HL-60 (cell line): ENCODE measurements at places on chromosomes 7 and 10.

- DNase-seq = no peak
Observed at GRCh38 chr7:134686786-134687185, 40.1 kb downstream of the BPGM start.

DNA sequence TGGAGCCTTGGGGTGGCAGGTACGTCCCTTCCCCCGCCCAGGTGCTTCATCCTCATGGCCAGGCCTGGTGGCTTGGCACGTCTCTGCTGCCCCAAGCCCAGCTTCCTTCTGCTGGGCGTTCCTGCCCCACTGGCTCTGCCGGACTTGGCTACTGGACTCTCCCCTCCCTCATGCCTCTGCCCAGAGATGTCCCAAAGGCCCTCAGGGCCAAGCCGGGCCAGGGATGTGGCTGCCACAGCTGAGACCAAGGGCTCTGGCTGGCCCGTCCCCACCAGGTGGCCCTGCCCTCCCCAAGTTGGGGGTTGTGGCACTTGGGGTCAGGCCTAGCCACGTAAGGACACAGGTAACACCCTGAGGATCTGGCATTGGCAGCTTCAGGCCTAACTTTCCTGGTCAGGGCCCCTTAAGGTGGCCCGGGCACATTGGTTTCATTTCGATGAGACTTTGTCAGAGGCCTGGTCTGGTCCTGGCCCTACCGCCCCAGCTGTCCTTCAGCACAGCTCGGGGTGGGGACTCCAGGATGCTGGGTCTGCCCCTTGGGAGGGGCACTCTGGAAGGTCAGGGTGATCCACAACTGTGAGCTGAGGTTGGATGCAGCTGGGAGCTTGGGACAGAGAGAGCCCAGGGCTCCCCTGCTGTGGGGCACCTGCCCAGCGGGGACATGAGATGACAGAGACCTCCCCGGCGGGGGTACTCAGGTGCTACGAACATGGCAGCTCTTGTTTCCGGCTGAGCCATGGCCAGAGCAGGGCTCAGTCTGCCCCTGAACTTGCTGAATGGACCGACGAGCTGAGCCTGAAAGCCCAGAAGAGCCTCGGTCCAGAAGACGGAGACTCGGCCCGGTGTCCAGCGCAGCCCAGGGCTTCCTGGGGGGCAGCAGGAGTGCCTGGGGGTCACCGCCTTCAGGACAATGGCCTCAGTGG is 2.9 kb downstream of the BHLHA15 start:
- DNase-seq = no peak

DNA sequence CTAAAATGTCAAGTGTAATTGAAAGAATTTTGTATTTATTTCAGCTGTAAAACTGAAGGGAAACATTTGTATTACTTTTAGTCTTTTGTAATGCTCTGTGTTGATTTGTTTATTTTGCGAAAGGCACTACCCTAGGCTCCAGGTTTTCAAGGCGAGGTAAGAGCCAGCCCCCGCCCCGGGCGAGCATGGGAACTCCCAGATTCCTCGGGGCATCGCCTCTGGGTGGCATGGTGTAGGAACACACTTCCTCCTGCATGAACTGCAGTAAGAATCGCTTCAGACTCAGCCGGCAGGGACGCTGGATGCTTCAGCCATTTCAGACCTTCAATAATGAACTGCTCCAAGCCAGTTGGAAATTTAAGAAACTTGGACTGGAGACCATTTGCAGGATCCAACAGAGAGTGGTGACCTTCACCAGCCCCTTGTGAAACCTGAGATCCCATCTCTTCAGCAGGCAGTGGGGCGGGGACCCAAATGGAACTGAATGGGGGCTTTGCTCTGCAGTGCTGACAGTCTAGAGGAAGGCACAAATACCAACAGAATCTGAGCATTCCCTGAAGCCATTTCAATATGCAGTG is 544.3 kb upstream of the MGMT start:
- no peak for DNase-seq

- no peak for DNase-seq
Observed at GRCh38 chr7:157896774-157897555, 560.2 kb downstream of the DNAJB6 start.

- DNase-seq = no peak
Observed at GRCh38 chr10:129767751-129768150, 196.3 kb downstream of the EBF3 start.

- DNase-seq = no peak
Observed at GRCh38 chr7:116582806-116583444, 58.1 kb downstream of the CAV1 start.
